ENCODE measurements at places on chromosomes 12 and 14.

DNA sequence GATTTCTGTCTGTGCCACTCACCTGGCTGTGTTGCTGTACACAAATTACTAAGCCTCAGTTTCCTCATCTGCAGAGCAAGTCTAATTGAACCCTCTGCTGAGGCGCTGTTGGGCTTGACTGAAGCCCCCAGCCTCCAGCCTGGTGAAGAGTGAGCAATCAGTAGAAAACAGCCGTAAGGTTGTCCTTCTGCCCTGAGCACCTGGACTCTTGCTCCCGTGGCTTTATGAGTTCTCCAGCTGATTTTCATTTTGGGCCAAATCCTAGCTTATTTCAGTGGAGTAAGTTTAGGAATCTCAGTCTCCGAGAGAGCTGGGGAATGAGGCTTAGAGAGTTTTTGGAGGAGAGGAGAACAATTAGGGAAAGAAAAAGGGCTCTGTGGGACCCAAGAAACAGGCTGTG is 133.9 kb upstream of the EVL start:
- no peak for DNase-seq

- no peak for DNase-seq
These were observed 1.5 kb upstream of the KCNH3 start for GRCh38 chr12:49537231-49537751.

DNA sequence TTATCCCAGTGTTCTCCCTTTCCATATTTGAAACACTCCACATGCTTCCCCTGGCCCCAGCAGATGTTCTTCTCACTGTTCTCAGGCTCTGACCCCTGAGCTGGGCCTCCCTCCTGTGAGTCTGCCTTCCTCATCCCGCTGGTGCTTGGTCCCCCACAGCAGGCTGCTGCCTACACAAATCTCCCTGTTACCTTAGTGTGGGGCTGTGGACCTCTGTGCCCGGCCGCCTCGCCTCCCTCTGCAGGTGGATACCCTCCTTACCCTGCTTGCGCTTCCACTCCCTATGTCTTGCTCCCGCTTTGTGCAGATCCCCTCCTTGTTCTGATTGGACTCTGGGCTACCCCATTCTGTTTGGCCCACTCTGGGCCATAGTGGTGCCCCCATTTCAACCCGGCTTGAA is 6.9 kb downstream of the DERA start:
- DNase-seq: no peak

DNA sequence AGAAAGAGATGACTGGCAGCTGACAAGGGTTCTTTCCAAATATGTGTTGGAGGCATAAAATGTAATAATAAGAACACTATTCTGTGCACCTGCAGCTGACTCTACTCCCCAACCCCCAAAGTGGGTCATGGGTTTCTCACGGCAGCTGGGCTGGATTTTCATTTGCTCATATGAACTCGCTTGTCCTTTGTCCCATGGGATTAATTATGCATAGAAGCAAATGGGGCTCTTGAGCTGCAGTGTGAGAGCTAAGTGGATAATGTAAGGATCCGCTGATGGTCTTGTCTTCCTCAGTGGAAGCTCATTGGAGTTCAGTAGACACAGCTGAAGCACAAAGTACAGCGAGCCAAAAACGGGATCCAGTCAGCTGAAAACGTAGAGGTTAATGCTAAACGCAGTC is 46.3 kb downstream of the TTC8 start:
- no peak for DNase-seq

DNA sequence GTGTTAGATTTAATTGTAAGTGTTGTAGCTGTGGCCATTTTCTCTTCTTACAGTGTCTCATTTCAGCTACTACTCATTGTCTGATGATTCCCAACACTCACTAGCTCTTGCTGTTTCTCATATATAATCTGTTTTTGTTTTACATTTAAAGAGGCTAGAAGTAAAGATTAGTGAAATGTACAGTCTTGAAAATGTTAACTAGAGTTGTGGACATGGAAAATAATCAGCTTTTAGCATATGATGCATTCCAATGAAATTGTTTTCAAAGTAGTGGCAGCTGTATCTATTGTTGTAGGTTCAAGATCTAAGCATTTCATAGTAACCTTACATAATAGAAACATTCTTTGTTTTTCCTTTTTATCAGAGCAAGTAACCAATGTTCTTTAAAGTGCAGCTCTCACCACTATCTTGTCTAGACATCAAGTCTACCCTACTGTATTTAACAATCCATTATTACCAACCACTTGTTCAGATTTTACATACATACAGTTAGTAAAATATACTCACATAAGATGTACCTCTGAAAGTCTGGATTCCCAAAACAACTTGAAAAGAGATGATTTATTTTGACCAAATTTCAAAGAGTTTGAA is 76.9 kb downstream of the PPHLN1 start:
- no peak for DNase-seq

- DNase-seq: no peak
These were observed 82.2 kb downstream of the CCDC88C start for GRCh38 chr14:91335191-91336092.

DNA sequence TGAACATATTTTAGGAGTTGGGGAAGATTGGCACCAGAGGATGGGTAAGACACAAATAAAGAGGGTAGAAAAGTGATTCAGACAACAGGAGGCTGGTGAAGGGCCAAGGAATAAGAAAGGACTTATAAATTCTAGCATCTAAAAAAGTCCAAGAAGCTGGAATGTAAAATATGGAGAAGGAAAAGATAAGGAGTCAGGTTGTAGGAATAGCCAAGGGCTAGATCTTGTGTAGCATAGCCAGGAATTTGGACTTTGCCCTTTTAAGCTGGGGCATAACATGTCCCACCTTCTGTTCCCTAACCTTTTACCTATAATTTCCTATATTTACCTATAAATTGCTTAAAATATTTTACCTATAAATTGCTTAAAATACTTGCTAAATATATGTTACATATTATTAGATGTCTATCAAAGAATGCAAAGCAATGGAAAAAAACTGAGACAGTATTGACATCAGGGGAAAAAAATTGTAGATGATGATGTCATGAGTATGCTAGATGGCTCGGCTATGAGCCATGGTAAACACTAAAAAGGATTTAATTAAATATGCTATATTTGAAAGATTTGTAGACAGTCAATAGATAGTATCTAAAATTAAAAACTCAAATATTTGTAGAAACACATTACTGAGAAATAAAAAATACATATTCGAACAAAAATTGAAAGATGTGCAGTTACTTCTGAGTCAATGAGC is 99.7 kb upstream of the PLEKHG7 start:
- DNase-seq: no peak

GRCh38 chr12:47819138-47819895 is 386 bp downstream of the HDAC7 start:
- DNase-seq: peak; percentile 45

DNA sequence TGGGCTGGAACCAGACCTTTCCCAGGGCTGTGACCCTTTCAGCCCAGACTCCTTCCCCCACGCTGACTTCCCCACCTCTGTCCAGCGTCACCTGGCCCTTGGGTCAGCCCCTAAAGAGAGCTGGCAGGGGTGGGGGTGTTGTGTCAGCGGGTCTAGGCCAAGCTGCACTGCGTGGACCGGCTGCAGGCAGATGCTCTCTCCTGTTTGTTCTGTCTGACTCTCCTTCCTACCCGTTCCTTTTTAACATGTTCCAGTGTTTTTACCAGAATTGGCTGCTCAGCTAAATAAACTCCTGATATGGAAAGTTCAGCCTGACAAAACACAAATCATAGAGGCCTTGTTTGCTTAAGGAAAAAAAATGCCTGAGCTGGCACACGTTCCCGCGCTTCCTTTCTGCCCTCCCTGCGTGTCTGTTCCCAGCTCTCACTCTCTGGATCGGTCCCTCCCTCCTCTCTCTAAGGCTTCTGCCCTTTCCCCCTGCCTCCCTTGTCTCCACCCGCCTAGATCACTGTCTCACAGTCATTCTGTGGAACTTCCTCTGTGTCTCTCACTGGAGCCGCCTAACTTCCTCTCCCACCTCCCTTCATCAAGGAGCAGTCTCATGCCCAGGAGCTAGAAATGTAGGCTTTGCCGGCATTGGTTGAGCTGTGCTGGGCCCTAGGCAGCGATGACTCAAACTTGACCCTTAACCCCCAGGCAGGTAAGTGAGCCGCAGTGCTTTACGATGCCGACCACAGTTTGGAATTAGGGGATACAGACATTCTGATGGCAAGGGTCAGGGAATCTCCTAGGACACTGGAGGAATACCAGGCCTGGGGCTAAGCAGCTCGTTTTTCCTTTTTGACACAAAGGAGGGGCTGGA is 15.5 kb upstream of the MLXIP start:
- peak; percentile 17 for DNase-seq

DNA sequence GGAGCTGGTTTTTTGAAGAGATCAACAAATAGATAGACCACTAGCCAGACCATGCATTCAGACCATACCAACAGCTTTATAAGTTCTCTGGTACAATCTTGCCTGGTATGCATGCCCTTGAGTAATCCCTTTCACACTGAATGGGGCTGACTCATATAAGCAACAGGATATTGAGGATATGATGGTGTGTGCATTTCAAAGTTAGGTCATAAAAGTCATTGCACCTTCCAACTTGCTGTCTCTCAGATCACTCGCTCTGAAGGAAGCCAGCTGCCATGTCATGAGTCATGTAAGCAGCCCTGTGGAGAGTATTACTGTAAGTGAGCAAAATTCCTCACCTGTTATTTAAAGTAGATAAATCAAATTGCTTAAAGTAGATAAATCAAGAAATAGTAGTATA is 45.0 kb upstream of the OR6J1 start:
- no peak for DNase-seq

DNA sequence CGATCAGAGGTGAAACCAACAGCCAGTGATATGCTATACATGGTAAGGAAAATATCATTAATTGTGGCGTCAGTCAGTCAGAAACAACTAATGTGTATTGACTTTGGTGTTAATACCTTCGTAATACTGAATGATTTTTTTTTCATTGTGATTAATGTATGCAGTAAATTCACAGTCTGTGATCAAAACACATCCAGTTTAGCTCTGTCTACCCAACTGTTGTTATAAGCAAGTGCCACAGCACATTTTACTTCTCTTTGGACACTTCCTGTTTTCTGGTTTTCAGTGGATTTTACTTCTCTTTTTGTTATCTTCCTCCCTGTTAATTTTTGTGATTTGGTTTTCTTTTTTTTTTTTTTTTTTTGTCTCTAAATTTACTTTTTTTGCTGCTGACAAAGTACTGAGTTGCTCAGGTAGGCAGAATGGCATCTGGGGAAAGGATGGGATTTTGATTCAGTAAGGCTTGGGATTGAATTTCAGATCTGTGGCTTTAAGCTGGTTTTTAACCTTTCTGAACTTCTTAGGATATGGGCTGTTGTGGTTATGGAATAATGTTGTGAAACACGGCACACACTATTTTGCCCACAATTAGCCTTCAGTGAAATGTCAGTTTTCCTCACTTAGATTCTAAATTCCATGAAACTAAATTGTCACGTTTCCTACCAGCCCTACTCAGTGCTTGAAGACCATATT is 604 bp downstream of the GLIPR1 start:
- DNase-seq: peak; percentile 20

GRCh38 chr12:130423991-130424857 is 86.5 kb downstream of the PIWIL1 start:
- no peak for DNase-seq

DNA sequence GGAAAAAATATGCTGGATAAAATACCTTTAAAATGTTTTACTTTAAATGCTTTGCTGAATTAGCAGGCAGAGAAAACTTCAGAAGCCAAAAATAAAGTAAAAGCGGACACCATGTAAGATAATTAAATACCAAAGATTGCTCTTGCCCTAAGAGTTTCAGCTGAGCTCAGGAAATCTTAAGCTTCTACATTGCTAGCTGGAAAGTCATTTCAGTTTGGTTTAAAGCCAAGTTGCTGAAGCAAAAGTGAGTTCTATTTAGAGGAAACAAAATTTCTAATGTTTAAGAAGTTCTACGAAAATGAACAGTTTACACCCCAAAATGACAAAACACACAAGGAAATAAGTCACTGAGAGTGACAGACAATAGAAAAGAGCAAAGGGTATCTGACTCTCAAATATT is 310.0 kb downstream of the ADAMTS20 start:
- no peak for DNase-seq

GRCh38 chr14:61178226-61179060 is 102.7 kb downstream of the TMEM30B start:
- DNase-seq: no peak

DNA sequence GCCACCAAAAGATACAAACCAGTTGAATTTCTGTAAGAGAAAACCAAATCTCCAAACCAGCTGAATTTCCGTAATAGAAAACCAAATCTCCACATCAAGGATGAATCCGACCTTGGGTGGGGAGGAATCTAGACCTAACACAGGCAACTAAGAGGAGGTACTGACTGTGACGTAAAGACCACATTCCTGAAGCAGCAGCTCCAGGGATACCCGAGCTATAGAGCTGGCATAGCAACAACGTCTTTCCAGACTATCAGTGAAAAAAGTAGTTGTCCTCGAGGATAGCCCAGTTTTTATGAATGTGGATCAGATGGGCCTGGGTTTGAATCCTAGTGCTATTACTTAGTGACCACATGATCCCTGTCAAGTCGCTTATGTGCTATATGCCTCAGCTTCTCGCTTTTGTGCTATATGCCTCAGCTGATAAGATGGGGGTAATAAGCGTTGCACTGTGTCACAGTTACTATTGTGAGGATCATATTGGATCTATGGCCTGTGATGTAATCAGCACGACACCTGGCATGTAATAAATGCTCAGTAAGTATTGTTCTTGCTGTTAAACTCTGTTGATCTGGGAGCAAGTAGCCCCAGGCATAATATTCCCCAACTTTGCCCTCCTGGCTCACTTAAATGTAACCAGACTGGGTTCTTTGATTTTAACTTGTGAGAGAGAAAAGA is 113.8 kb downstream of the EGLN3 start:
- DNase-seq: no peak

GRCh38 chr14:100147691-100148464 is 11.6 kb downstream of the DEGS2 start:
- DNase-seq: no peak

DNA sequence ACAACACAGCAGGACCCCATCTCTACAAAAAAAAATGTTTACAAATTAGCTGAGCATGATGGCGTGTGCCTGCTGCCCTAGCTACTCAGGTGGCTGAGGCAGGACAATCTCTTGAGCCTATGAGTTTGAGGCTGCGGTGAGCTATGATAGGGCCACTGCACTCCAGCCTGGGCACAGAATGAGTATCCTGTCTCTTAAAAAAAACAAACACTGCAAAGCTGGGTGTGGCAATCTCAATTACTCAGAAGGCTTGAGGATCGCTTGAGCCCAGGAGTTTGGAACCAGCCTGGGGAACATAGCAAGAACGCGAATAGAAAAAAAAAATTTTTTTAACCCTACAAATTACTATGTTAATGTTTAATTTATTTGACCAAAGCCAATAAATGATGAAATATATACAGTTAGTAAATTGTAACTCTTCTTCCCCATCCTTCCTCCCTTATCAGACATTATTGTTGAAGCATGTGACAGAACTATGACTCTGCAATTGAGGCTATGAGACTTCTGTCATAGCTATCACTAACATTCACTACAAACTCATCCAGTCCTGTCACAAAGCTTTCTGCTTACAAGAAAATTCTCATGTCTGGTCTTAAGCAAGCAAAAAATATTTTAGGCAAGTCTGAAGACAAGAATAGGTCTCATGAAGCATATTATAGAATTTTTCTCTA is 9.8 kb downstream of the BTBD7 start:
- no peak for DNase-seq
